ENCODE measurements at places on chromosomes 16 and 17.

DNA sequence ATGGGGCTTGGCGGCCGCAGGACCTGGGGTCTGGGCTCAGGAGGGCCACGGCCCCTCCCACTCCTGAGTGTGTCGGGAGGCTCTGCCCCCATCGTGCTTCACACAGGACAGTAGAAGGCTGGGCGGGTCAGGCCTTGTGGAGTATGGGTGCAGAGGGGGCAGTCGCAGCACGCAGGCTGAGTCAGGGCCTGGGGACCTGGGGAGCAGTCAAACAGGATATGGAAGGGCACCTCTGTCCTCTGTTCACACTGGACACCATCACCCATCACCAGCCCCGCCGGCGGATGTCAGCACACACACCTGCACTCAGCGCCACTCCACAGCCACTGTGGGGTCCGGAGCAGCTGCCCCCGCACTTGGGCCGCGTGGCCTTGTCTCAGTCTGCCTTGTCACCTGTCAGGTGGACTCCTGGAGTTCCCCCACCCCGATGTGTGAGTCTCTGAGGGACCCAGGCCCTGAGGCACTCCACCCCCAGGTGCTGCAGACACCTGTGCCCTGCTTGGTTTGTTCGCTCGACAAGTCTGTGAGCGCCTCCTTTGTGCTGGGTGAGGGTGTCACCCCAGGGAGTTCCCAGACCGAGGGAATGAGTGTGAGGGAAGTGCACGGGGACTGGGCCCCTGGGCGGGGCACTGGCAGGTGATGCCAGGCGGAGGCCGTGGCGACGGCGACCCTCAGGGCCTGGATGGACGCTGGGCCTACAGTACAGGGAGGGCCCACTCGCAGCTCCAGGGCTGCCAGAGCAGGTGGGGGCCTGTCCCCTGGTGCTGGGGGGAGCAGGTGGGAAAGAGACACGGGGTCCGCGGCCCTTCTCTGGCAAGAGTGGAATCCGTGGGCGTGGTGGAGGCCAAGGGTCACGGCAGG, 31.7 kb downstream of the ZFPM1 start:
- DNase-seq: no peak

DNA sequence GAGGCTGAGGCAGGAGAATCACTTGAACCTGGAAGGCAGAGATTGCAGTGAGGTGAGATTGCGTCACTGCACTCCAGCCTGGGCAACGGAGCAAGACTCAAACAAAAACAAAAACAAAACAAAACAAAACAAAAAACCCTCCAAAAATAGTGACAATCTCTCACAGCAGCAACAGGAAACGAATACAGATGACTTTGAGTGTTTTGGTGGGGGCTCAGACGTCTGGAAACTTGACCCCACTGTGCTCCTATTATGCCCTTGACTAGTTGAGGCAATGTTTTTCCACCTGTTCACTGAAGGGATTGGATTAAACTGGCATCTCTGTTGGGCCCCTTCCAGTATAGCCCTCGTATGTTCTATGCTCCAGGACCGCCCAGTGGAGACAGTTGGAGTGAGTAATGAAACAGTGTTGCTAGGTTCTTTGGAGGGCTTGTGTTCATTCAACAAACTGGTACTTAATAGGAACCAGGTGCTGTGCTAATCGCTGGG, 167.0 kb downstream of the UTP18 start:
- DNase-seq: no peak

DNA sequence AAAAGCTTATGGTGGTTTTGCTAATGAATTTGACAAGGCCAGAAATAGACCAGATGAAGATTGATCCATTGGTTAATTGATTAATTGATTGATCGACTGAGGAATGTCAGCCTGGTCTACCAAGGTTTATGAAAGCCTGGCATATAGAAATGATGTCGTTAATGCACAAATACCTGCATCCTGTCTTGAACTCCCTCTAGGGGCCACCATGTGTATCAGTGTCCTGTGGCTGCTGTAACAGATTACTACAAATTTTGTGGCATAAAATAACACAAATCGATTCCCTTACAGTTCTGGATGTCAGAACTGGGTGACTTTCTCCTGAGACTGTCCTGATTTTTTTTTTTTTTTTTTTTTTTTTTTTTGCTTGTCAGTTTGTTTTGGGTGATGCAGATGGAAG, 553.2 kb downstream of the MAF start:
- DNase-seq: no peak

GRCh38 chr16:3854750-3855541, 25.6 kb downstream of the CREBBP start:
- DNase-seq: no peak

GRCh38 chr17:5821803-5822202, 237.5 kb upstream of the NLRP1 start:
- DNase-seq: no peak

DNA sequence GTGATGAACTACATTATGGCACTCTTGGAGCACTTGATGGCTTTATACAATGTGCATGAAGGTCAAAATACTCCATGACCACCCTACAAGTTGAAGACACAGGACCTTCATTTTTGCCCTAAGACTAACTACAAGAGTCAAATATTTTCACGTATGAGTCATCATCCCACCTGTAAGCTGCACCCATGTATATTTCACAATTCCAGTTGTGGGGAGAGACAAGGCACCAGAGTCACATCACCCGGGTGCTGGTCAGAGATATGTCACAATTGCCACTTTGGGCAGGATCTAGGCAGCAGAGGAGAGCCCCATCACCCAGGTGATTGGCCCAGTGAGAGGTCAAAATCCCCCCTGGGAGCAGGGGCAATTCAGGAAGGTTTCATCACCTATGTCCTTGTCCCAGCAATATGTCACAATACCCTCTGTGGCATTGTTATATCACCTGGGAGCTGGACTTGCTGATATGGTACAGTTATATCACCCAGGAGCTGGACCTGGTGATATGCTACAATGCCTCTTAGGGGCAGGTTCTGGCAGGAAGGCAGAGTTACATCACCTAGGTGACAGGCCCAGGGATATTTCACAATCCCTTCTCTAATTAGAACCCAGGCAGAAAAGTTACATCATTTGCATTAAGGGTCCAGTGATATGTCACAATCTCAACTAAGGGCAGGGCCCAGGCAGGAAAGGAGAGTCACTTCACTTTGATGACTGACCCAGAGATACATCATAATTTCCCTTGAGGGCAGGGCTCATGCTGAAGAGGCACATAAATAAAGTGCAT, 1839.2 kb downstream of the TP53TG3F start:
- no peak for DNase-seq

DNA sequence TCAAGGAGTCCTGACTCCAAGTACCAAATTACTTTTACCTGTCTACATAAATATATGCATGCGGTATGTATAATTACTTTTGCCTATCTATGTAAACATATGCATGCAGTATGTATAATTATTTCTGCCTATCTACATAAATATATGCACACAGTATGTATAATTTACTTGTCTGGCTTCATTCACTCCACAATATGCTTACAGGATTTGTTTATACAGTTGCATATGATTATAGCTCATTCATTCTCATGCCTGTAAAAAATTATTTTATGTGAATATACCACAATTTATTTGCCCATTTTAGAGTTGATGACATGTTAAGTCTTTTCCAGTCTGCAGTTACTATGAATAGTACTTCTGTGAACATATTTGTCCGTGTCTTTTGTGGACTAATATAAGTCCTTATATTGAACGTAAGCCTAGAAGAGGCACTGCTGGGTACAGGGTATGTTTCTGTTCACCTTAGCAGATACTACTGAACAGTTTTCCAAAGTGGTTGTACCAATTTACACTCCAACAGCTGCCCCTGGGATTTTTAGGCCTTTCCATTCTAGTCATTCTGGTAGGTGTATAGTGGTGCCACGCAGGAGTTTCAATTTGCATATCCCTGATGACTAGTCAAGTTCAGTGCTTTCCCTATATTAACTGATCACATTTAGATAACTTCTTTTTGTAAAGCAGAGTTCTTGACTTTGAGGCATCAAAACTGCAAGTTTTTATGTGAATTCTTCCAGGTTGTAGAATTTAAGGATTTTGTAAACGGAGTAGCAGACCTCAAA, 47.0 kb downstream of the MARVELD3 start:
- no peak for DNase-seq

GRCh38 chr16:77574867-77575624, 140.2 kb upstream of the ADAMTS18 start:
- DNase-seq: no peak

DNA sequence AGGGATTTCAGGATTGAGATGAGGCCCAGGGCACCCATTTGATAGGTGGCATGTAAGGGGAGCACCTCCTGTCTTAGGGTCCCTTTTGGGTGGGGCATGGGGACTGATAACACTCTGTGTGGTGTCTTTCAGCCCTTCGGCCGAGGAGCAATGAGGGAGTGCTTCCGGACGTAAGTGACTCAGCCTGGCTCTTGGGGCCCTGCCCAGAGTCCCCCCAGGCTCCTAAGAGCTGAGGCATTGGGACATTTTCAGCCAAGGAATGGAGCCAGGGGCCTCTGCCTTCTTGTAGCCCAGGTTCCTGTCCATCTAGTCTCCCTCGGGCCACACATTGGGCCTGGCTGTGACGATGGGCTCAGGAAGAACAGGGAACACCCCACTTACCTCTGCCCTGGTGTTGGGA, 44.4 kb downstream of the EEF2K start:
- no peak for DNase-seq

DNA sequence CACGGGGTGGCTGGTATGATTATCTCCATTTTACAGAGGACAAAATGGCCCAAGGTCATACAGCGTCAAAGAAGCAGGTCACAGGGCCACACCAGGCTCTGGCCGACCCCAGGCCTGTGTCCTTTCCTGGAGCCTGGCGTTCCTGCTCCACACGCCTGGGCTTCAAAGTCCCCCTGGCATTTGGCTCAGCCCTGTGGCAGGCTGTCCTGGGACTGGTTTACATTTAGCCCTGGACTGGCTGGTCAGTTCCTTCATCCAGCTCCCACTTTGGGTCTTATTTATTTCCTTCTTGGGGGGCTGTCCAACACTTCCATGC, 15.3 kb downstream of the TBX2 start:
- DNase-seq: no peak

DNA sequence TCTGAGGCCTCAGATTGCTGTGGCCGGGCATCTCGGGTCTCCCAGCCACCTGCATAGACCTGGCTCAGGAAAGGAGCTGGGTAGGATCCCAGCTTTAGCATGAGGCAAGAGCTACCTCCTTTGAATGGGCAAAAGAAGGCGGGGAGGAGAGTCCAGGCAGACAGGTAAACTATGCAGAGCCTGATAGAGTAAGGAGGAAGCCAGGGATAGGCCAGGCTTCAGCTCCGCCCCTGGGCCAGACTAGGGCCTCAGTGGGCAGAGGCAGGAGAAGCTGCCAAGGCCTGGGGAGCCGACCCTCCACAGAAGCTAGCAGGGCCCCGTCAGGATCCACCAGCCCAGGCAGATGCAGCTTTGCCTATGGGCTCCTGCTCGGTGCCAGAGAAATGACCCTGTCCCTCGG, 22.6 kb upstream of the UBE2G1 start:
- DNase-seq: no peak

GRCh38 chr17:67246653-67247415, 1.8 kb upstream of the HELZ start:
- no peak for DNase-seq

GRCh38 chr17:48016112-48016511, 21.5 kb downstream of the COPZ2 start:
- no peak for DNase-seq

DNA sequence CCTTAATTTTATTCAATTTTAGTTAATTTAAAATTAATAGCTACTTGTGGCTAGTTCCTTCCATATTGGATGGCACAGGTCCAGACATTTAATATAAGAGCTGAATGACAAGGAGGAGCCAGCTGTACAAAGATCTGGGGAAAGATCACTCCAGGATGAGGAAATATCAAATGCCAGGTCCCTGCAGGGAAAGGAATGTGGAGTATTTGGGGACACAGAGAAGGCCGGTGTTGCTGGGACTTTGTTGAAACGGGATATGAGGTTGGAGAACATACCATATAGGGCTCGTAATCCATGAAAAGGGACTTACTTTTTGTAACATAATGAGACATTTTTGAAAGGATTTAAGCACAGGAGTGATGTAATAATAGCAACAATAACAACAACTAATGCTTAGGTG, 426.8 kb downstream of the HS3ST4 start:
- no peak for DNase-seq

- no peak for DNase-seq
Measured at GRCh38 chr17:35218915-35219314, 24.0 kb upstream of the SLFN5 start.

DNA sequence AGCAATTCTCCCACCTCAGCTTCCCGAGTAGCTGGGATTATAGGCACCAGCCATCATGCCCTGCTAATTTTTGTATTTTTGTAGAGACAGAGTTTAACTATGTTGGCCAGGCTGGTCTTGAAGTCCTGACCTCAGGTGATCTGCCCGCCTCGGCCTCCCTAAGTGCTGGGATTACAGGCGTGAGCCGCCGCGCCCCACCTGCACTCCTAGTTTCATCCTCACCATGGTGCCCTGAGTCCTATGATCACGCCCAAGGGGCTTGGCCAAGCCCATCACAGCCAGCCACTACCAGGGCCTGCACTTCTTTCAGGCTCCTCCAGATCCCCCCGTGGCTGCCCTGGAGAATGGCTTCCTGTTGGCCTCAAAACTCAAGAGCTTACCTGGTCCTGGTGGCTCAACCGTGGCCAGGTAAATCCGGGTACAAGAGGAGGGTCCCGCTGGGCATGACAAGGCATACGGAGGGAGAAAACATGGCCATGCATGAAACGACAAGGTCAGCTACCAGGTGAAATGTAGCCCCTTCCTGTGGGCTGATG, 20.4 kb upstream of the TFAP4 start:
- no peak for DNase-seq

DNA sequence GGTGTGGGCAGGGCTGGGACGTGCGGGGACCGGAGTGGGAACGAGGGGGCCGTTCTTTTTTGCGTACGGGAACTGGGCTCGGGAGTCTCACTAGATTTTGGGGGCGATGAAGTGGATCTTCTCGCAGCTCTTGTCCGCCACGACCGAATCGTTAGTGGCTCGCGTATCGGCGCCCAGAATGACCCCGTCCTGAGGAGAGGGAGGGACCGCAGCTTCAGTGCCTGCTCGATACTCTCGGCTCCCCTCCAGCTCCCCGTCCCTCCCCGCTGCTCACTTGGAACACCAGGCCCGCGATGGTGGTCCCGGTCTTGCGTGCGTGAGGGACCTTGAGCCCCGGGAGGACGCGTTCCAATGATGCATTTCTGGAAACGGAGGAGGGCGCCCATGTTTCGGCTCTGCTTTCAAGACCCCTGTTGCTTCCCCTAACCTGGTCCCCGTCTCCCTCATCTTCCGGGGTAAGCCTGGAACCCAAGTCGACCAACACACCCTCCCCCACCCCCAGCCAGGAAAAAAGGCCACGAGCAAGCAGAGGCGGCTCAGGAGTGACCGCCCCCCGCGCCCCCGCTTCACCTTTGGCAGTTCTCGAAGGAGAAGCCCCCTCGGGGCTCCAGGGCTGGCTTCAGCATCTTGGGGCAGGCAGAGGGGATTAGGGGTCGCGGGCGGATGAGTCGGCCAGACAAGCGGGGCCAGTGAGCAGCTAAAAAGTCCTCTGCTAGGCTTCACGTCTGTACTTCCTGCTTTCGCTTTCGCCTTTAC, at the start of gene PSMB10:
TSS of gene PSMB10 (minus strand) at position 727 of the 756 bp plus-strand sequence. CDS start at position 626, 101 bp downstream.
- DNase-seq: peak; percentile 35

GRCh38 chr17:66930933-66931332, 33.6 kb upstream of the CACNG4 start:
- DNase-seq: no peak

- DNase-seq: no peak
Measured at GRCh38 chr17:63634163-63634562, 11.9 kb downstream of the MAP3K3 start.

- no peak for DNase-seq
Measured at GRCh38 chr16:12613131-12613991, 190.3 kb downstream of the CPPED1 start.

GRCh38 chr16:11783319-11784037, 13.6 kb downstream of the ZC3H7A start:
- DNase-seq: no peak

GRCh38 chr16:75541236-75541635, 5.3 kb upstream of the CHST5 start:
- no peak for DNase-seq

Measured in esophagus squamous epithelium (tissue), 5 donors.